ENCODE measurements at places on chromosomes 4 and X.

DNA sequence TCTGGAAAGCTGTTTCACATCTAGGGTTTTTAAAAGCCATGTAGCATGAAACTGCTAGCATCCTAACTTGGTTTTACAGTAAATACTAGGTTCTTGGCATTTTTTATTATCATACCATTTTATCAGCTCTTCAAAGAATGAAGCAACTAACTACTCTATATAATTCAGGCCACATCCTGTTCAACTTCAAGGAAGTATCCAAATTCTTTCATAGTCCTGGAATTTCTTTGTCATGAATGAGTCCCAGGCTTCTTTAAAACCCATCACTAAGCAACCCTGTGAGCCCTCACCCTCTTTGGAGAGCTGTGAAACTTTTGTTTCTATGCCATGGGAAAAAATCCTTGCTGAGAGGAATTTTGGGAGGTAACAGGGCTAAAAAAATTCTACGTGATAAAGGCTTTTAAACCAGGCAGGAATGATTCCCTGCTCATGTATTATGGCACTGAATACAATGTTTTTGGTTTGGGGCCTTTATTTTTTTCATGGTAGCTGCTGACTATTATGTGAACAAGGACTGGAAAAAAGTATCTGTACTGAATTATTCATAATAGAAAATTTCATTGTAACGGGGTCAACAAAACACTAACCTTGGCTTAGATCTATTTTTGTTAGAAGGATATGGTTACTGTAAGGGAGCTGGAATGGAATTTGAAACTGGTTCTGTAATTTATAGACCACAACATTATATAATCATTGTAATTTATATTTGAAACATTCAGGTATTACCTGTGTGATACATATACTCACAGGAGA, 164.9 kb downstream of the DCTD start:
- no peak for DNase-seq

GRCh38 chrX:18997916-18998315, 14.0 kb upstream of the PHKA2 start:
- DNase-seq = no peak

- no peak for DNase-seq
Measured at GRCh38 chr4:10123227-10124101, 6.9 kb upstream of the WDR1 start.

GRCh38 chr4:183627979-183628588, 30.9 kb downstream of the RWDD4 start:
- no peak for DNase-seq

- no peak for DNase-seq
Measured at GRCh38 chr4:181830404-181831035, 412.7 kb upstream of the TENM3 start.

GRCh38 chr4:124833831-124834505, 121.4 kb upstream of the ANKRD50 start:
- no peak for DNase-seq

- peak; percentile 43 for DNase-seq
Measured at GRCh38 chrX:151694661-151695582, at the start of gene PRRG3. Gene PRRG3 (plus strand): TSS chrX:151695458. CDS start chrX:151698815, 3,357 bp downstream.

DNA sequence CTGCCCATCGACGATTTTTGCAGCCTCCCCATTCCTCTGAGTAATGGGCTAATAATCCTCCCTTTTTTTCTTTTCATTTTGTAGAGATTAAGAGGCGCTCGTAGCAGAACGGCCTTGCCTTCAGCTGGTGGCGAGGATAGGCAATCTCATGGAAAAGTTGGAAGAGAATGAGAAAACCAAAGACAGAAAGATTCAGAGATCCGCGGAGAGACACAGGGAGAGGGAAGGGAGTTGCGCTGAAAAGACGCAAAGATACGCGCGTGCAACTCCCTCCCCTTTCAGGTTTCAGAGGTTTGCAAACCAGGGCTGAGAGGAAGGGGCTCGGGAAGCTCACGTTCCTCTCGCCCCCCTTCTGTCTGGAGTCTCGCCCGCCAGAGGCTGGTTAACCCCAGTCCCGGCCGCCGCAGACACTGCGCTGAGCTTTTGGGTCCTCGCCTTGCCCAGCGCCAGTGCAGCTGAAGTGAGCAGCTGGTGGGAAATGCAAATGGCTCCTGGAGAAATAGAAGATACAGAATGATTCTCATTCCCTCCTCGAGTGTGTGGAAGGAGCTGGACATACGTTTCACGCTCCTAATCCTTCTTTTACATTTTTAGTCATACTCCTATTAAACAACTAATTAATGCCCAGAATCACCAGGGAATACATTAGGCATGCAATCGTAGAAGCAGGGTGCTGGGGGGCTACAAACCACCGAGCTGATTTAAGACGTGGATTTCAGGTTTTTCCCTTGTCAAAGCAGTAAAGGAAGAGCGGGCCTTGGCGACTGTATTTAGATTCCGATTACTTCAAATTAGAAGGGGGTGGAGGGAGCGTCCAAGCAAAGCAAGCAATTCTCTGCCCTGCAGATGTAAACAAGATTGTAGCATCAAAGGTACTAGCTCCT, 16.6 kb upstream of the PITX2 start:
- DNase-seq = no peak

- no peak for DNase-seq
Measured at GRCh38 chrX:123713434-123713833, 19.4 kb downstream of the THOC2 start.

GRCh38 chr4:172819353-172819752, 349.3 kb upstream of the GALNT7 start:
- DNase-seq = no peak

- no peak for DNase-seq
Measured at GRCh38 chrX:18617407-18617750, 54.5 kb downstream of the RS1 start.

GRCh38 chrX:23194885-23195554, 139.6 kb upstream of the PTCHD1 start:
- DNase-seq = no peak

DNA sequence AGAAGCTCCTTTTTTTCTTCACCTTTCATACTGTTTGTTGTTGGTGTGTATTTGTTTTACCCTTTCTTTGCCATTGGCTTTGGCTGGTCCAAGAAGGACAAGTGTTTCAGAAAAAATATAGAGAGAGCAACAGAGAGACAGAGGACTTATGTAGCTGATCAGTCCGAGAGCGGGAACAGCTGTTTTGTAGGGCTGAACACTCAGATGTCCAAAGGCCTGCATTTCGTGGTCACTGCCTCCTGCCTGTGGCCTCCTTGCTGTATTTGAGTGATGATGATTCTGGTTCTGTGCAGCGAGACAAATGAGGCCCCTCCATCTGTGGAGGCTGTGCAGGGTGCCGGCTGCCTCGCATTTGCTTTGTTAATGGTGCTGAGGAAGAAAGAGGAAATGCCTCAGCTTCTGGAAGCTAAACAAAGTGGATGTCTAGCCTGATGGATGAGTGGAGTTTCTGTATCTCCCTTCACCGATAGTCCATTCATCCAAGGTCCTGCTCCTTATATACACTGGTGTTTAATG, 19.8 kb upstream of the STOX2 start:
- DNase-seq = no peak

GRCh38 chr4:1492651-1493539, 86.7 kb upstream of the NKX1-1 start:
- DNase-seq = no peak

- DNase-seq = no peak
Measured at GRCh38 chr4:127967141-127967775, 2.1 kb downstream of the ABHD18 start.

GRCh38 chr4:1939664-1940509, 68.7 kb downstream of the NSD2 start:
- DNase-seq = no peak

GRCh38 chrX:132483488-132483887, 5.3 kb downstream of the MBNL3 start:
- peak; percentile 56 for DNase-seq

GRCh38 chrX:1895583-1895982, 280.7 kb downstream of the ASMT start:
- DNase-seq = no peak

- no peak for DNase-seq
Measured at GRCh38 chr4:76703676-76704075, 194.3 kb downstream of the SOWAHB start.

GRCh38 chr4:137735561-137736104, 203.3 kb upstream of the PCDH18 start:
- DNase-seq = no peak

DNA sequence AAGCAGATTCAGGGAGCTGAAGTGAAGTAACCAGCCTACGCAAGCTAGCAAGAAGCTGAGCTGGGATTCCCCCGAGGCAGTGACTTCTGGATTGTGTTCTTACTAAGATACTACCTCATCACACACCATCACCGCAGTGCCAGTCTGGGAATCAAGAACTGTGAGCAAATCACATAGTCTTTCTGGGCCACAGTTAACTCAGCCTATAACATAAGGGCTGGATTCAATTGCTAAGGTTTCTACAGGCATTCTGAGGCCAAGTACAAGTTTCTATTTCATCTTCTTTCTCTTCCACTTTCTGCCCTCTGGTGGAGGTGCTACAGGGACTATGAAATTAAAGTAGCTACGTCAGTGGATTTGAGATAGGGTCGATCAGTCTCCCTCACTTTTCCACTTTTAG, 1.4 kb upstream of the CORIN start:
- DNase-seq = no peak

DNA sequence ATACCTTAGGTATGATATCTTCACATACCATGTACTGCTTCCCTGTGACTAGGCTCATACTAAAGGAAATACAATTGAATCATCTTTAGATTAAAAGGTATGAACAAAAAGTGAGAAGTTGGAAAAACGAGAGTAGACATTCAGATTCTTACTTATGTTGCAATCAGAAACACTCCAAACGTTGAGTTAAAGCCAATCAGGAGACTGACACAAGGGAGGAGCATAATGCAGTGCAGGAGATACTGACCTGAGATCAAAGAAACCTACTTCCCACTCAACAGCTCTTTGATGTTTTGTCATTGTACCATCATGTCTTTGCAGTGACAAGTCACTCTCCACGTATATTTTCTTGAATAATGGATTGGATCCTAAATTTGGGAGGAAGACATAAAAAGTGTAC, 8.9 kb upstream of the PCDH18 start:
- DNase-seq = no peak

DNA sequence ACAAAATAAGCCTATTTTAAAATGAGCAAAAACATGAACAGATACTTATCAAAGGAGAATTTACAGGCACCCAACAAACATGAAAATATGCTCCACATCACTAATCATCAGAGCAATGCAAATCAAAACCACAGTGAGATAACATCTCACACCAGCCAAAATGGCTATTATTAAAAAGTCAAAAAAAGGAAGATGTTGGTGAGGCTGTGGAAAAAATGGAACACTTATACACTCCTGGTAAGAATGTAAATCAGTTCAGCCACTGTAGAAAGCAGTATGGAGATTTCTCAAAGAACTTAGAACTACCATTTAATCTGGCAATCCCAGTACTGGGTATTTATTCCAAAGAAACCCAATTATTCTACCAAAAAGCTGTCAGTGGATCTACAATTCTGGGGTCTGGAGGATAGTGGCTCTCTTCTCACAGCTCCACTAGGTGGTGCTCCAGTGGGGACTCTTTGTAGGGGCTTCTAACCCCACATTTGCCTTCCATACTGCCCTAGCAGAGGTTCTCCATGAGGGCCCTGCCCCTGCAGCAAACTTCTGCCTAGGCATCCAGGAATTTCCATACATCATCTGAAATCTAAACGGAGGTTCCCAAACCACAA, 9.1 kb upstream of the ZNF732 start:
- DNase-seq = no peak

- peak; percentile 64 for DNase-seq
Measured at GRCh38 chr4:140149846-140150635, 3.9 kb downstream of the MAML3 start.

DNA sequence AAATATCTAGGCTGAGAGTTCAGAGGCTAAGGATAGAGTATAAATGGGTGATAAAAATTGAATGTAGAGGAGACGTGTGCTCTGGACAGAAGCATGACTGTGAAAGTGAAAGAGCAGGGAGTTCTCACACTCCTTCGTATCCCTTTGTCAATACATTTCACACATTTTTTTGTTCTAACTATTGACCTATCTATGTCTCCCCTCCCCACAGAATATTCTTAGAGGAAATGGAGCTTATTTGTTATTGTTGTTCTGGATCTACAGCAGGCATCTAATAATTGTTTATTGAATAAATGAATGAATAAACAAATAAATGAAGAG, 57.6 kb downstream of the ENPEP start:
- no peak for DNase-seq

DNA sequence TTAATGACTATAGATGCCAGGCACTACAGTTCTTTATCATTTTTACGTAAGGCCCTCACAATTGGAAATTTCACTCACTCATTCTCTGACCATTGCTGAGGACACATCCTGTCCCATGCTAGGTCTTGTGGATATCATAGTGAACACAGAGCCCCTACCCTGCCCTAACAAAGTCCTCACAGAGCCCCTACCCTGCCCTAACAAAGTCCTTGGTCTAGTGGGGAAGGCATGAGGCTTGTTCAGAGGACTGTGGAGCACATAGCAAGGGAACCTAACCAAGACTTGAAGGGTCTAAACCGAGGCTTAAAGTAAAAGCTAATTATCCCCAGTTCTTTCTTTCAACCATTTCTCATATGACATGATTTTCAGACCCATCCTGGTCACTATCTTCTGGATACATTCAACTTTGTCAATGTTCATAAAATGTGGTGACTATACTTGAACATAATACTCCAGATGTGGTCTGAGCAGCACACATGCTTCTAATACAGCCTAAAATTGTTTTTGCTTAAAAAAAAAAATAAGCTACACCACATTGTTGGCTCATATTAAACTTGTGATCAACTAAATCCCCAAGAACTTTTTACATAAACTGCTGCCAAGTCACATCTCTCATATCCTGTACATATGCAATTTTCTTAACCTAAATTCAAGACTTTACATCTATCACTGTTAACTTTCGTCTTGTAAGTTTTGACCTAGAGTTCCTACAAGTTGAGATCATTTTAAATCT, 77.0 kb downstream of the GPC3 start:
- no peak for DNase-seq

- no peak for DNase-seq
Measured at GRCh38 chr4:11011249-11011648, 326.7 kb upstream of the CLNK start.

GRCh38 chr4:16659079-16659478, 239.4 kb downstream of the LDB2 start:
- no peak for DNase-seq

- no peak for DNase-seq
Measured at GRCh38 chrX:1041091-1041490, 171.4 kb downstream of the CRLF2 start.

DNA sequence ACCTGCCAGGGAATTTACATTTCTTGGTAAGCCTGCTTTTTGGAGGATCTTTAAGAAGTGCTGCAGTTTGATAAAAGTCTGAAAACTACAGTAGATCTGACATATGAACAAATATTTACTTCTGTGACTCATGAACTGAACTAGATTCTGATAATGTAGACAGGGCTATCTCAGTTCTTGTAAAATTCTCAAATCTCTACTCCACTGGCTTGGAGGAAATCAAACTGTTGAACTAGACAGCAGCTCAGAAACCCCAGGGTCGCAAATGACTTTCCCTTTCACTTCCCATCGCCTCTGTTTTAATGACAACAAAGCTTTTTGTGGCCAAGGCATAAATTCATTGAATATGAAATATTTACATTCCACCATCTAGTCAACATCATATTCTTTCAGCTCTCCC, 15.4 kb upstream of the OCIAD1 start:
- no peak for DNase-seq

GRCh38 chrX:109619771-109620170, 5.2 kb downstream of the KCNE5 start:
- DNase-seq = no peak

Data from NCI-H1092 treated with DMSO at 0.1 percent for 48 hours (cell line).